ENCODE measurements at places on chromosomes 2 and 18.

DNA sequence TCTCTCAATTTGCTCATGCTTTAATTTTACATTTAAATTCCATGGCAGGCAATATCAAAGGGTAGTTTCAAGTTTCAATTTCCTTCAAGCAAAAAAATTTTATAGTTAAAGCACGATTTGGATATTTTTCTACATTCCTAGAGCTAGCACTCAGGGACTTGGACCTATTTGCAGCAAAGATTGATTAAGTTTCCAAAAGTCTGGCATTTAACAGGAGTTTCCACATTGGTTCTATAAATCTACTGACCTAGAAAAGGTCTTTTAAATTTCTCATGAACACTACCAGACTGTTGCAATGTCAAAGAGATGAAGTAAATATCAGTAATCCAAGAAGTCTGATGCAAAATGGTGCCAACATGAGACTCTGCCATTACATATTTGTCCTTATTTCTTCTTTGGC is 253.7 kb upstream of the LINC00305 start:
- DNase-seq, result no peak

DNA sequence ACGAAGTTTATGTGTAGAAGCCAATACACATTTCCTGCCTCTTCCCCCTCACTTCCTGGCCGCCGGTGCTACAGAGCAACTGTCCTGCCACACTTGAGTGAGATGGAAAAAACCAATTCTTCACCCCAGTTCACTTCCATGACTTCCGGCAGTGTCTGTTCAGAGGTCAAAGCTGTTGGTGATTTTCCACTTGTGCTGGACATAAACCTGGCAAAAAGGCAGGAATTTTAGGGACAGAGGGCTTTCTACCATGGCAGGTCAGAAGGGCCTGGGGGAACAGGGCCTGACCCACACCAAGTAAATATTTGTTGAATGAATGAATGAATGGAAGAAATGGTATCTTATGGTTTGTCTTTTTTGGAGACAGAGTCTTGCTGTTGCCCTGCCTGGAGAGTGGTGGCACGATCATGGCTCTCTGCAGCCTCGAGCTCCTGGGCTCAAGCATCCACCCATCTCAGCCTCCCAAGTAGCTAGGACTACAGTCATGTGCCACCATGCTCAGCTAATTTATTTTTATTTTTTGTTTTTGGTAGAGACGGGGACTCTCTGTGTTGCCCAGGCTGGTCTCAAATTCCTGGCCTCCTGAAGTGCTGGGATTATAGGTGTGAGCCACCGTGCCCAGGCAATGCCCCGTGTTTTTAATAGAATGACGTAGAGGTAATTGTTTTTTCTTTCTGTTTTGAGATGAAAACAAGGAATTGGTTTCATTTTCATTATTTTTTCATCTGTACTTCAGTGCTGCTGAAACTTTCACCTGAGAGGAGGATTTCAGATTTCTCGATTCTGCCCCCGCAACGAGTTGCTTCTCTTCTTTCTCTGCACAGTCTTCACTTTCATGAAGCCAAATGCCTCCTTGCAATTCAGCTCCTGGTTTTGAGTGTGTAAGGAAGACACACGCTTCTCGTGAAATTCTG is 48.0 kb upstream of the LPIN2 start:
- no peak for DNase-seq

DNA sequence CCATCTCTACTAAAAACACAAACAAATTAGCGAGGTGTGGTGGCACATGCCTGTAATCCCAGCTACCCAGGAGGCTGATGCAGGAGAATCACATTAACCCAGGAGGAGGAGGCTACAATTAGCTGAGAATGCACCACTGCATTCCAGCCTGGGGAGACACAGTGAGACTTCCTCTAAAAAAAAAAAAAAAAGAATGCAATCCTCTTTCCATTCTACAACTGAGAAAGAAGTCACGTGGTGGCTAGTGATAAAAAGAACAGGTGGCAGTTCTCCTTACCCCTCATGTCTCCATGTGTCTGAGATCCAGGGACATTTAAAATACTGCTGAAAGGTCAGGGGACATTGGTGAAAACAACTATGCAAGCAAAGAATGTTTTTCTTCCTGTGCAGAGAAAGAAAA is 24.4 kb upstream of the GPR39 start:
- DNase-seq, result no peak

GRCh38 chr2:136126021-136126420 is 8.1 kb upstream of the CXCR4 start:
- DNase-seq, result no peak

DNA sequence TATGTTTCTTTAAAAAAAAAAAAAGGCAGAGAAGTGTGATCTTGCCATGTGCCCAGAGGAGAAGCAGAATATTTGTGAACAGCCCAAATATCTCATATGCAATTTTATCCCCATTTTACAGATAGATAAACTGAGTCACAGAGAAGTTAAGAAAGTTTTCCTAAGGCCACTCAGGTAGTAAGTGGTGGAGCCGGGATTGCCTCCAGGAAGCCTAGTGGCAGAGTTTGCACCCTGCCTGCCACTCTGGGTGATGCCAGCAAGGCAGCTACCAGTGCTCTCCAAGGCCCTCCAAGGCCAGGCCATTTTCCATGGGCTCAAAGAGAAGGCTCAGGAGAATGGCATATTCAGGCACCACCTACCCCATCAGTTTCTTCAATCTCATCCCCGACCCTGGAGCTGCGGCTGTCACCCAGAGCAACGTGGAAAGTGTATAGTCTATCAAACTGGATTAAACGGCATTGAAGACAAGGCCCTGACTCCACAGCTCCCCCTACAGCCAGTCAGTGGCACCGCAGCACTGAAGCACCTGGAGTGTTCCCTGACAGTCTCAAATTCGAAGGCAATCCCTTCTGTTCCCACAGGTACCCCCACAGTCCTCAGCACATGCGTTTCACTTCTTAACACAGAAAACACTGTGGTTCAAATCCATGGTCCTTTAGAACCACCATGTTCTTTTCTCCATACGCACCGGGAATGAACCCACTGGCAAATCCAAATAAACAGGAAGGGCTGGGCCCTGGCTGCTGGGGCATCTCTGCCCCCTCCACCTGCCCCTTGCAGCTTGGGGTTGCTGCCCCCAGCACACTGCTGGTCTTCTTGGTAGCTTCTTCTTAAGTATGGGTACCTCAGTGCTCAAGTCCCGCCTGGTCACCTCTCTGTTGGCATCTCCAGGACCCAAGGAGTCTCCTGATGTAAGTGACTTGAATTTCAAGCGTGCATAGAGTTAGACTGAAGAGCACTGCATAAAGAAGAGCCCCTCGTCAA is 175.3 kb downstream of the INHBB start:
- DNase-seq, result no peak

DNA sequence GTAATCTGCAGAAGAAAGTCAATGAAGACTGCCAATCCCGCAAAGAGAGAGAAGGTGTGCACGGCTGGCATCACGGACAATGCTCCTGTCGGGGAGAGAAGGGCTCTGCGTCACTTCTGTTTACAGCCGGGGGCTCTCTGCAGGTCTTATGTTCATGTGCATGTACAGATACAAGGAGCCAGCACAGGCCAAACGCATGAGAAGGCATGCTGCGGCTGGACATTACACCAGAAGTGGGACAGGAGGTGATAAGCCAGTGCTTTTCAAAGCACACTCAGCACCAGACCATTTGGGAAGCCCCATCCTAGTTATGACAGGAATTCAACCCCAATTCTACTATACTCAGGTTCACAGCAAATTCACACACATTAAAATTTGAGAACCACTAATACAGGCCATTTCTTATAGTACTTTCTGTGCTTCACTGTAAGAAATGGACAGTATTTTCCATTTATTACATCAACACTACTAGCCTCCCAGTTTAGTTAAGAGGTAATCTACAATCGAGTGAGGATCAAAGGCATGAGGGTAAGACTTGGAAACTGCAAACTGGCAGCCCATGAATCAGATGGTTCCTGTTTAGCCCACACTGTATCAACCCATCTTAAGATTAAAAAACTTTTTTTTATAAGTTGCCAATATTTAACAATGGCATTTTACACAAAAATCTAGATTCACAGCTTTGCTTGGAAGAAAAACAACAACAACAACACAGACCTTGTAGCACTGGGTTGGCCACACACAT is 38.2 kb downstream of the RMC1 start:
- DNase-seq, result no peak

DNA sequence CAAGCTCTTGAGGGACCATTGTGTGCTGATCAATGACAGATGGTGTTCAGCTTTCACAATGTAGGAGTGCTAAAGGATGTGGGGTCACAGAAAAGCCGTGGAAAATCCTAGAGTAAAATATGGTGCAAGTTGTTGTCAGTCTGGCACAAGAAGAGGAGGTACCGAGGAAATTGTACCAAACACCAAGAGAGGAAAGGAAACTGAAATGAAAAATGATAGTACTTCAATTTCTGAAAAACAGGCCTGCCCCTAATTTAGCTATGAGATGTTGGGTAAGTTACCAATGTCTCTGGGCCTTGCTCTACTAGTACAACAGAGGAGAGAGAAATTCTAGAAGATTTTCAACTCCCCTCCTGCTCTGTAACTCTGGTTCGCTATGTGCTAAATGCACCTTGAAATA is 78.8 kb upstream of the PELI1 start:
- no peak for DNase-seq

Measured in activated CD4-positive, CD25-positive, alpha-beta regulatory T cell treated with anti-CD3 and anti-CD28 coated beads, Interleukin-2, amount 50 U/mL, for 16 hours (primary cell).